ENCODE measurements at places on chromosomes 16 and 17.

DNA sequence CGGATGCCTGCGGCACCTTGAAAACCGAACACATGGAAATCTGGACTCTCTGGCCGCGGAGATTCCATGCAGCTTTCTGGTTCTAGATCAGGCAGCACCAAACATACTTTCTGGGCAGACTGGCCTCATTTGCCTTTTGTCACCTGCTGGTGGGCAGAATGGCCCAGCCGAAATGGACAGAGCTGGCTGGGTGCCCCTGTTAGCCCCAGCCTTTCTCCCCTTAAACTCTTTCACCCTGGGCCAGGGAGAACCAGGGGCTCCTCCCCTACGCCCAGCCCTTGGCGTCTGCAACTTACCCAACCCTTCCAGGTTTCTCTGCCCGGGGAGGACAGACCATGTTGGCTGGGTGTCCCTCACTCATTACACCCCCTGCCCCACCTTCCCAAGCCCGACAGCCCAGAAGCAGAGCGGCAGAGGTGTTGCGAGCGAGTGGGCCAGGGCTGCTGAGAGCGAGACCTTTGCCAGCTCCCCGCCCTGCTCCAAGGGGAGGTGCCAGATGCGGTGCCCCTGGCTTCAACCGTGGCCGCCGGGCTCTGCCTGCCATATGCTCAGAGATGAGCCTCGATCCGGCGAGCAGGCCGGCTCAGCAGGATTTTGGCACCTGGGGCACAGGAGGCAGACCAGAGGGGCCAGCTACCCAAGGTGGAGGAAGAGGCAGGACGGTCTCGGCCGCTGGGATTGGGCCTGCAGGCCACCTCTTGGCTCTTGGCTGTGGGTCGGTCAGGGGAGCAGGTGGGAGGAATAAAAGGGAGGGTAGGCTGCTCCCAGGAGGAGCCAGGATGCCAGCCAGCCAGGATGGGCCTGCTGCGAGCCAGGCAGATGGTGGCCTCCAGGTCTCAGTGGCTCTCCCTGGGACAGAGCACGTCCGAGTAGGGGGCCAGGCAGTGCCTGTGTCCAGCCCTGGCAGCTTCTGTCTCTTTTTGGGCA is 191.3 kb downstream of the NTN1 start:
- no peak for DNase-seq

DNA sequence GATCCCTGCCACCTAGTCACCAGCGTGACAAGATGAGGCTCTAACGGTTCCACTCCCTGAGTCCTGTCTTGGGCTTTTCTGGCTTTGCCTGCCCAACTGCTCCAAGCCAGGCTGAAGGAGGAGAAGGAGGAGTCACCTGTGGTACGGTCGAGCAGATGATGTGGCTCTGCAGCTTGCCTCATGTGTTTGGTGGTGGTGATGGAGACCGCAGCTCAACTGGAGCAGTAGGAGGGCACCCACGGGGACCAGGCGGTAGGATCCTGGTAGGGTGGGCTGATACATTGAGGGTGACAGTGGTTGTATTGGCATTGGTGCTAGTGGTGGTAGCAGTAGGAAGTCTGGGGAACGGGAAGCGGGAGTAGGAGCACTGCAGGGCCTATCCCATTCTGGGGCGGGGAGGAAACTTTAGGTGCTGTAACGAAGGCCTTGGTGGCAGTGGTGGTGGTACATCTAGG is 202.8 kb upstream of the WSB1 start:
- no peak for DNase-seq

GRCh38 chr17:72332367-72332766 is 211.5 kb downstream of the SOX9 start:
- DNase-seq = no peak

GRCh38 chr17:49315551-49316257 is 46.3 kb downstream of the ZNF652 start:
- peak; percentile 50 for DNase-seq

DNA sequence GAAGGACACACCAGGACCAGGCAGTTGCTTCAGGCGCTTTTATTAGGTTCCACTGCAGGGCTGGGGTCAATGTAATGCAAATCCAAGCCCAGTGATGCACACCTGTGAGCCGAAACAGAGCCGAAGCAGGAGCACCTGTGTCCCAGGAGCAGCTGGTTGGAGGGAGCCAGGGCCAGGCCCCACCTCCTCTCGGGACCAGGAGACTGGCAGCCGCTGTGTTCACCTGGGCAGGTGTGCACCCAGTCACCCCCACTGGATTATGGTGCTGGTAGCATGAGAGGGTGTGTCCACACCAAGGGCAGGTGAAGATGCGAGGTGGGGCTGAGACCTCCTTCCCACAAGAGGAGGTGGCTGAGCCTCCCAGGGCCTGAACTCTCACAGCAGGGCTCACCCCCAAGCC is 4.7 kb upstream of the FAAP100 start:
- DNase-seq = no peak

Data from C1 segment of cervical spinal cord (tissue), 14 donors.